Hematopoietic multipotent progenitor cell treated with erythropoietin and hydrocortisone succinate and interleukin-3 and kit ligand, for 15 days (in vitro differentiated cells): ENCODE measurements at places on chromosomes 6 and 20.

DNA sequence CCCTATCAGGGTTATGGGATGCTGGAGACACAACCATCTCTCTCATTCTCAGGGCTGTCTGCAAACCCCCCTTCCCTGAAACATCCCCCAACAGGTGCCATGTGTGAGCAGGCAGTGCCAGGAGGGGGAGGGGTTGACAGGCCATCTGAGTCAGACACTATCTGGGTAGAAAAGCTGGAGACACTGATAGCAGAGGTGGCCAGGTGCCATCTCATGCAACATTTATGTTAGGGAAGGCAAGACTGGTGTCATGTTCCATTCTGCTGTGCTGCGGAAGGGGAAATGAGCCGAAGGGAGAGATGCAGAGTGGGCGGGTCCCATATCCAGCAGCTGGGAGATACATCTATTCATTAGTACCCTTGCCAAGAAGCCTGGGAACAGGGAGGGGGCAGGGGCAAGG, 3.5 kb downstream of the LHFPL5 start:
- DNase-seq: no peak

- DNase-seq: no peak
Observed at GRCh38 chr6:158150701-158151100, 17.4 kb downstream of the SERAC1 start.

DNA sequence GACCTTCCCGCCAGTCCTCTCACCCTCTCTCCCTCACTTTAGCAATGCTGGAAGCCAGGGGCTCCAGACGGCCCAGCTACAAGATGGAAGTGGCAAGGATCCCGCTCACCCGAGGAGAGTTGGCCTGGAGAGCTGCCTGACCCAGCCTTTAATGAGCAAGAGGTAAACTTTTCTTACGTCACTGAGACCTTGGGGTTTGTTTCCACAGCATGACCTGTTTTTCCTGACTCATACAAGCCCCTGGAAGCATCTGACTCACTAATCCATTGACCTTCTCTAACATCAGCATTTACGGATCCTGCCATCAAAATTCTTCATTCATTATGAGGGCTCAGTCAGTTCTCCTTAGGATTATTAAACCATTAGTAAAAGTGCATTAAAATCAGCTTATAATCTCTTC, 120.4 kb downstream of the MYLK4 start:
- DNase-seq: no peak

DNA sequence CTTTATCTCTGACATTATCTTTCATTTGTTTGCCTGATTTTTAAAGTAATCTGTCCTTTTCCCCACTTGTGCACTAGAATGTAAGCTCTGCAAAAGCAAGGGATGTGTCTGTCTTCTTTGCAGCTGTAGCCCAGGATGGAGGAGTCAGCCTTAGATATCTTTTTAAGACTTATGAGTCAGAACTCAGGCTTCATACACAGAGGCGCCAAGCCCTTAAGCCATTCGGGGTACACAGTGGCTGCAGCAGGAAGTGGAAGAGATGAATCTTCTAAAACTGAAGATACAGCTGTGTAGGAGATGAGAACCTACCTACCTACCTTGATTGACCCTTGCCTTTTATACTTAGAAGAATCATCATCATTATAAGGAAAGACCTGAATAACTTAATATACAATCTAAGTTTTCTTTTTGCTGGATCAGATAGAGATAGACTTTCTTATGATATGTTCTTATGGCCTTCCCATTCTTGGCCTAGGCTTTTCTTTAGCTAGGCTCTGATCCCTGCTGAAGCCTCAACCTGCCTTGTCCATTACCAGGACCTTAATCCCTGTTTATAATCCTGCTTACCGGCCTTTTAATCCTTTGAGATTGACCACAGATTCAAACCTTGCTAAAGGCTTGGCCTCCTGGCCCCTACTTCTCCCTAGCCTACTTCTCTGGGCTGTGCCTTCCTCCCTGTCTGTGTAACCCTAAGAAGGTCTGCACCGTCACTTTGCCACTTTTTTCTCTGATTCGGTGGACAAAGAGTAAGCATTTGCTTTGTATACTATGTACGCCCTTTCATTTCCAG, 304.5 kb downstream of the PRL start:
- no peak for DNase-seq

DNA sequence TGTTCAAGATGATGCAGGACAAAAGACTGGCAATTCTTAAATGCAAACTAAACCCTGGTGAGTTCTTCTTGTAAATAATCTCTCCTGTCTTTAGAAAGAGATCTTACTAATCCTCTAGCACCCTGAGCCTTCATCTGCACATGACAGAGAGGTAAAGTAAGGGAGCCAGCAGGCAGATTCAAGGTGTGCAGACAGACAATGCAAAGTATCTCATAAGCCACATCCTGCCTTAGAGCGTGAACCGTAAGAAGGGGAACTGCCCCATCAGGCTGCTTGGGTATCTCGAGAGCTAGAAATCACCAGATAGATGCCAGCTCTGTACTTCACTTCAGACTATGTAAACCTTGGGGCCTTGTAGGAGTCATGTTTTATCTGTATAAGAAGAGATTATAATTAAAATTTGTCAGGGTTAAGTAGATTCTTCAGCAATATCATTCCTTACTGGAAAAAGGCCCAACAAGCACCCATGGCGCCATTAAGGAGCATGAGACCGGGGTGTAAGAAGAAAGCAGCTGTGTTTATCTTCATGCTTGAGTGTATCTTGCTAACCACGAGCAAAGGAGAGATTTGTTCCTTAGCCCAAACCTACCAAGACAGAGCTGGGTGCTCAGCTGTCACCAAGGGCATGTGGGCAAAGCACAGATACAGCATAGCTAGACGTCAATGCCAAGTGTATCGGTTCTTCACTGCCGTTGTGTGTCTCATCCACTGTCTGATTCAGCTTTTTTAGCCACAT, 24.4 kb downstream of the CNR1 start:
- no peak for DNase-seq

GRCh38 chr6:137510923-137511322, 16.7 kb upstream of the OLIG3 start:
- DNase-seq: no peak

DNA sequence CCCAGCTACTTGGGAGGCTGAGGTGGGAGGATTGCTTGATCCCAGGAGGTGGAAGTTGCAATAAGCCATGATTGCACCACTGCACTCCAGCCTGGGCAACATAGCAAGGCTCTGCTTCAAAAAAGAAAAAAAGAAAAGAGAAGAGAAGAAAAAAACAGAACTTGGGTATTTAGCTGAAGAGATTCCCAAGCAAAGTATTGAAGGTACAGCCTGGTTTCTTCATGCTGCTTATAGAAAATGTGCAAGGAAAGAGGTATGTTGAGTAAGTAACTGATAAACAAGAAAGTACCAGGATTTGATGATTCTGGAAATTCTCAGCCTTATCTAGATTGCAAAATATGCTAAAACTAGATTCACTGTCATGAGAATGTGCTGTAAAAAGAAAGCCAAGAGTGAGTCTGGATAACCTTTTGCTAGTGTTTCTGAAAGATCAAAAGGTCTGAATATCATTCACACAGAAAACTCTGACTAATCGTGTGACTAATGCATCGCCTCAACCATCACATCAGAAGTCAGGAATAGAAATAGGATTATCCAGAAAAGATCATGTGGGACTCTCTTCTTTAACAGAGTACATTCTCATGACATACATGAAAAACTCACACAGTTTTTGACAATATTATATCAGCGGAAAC, 32.4 kb upstream of the NOP56 start:
- no peak for DNase-seq

DNA sequence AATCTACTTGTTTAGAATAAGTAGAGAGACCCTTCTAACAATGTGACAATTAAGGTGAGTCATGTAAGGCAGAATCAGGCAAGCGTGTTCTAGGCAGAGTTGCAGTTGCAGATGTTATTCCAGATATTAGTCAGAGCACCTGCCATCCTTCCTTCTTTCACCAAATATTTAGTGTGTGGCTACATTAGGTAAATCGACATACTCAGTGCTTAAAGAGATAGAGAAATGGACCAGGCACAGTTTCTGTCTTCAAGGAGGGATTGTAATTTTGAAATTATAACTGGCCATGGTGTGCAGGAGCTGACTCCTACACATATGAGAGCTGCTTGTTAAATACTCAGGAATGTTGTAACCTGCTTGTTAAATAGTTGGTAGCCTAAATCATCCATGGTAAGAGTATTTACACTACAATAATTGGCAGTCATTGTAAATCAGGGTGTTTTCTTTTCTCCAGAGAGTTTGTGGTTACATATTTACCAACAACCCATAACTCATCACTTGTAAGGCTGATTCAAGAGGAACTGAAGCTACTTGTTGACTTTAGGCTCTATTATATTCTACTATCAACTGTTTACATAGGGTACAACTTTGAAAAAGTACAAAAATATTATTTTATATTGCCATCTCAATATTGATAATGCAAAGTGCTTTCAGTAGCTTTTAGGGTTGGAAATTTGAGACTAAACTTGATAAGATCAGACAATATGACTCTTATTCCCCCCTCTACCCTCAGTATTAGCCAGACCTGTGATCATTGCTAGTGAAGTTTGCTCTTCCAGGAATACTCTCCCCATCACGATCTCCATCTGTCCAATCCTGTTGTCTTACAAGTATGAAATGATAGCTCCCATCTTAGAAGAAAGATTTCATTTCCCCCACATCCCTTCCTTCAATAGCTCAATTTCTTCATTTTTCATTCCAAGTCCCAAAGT, 607.1 kb downstream of the COL12A1 start:
- no peak for DNase-seq

- no peak for DNase-seq
Observed at GRCh38 chr20:22579119-22579427, 5.3 kb downstream of the FOXA2 start.

DNA sequence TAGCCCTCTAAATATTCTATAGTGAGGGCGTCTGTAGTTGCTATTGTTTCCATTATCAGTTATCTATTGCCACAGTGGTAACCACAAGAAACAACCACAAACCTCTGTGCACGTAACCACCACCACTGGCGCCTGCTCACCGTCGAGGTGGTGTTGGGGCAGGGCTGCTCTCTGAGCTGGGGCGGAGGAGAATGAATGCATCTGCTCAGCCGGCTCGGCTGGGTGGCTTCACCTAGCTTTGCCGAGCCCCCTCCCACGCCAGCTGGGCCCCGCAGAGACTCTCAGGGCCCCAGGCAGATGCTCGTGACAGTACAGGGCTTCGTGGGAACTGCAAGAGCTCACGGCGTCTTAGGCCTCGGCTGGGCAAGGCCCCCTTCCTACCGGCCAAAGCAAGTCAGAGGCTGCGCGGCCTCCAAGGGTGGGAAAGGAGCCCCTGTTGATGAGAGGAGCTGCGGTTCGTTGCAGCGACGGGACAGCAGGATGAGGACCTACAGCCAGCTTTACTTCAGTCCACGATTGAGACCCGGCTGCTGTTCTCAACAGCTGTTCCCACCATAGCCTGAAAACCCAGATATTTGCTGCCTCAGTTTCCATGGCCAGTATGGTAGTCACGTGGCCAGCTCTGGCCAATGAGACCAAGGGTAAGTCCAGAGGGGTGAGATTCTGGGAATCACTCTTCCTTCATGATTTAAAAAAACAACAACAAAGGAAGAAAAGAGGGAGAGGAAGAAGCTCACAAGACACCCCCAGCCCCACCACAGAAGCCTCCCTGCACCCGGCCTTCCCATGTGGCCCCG, 120.2 kb upstream of the AFDN start:
- no peak for DNase-seq

DNA sequence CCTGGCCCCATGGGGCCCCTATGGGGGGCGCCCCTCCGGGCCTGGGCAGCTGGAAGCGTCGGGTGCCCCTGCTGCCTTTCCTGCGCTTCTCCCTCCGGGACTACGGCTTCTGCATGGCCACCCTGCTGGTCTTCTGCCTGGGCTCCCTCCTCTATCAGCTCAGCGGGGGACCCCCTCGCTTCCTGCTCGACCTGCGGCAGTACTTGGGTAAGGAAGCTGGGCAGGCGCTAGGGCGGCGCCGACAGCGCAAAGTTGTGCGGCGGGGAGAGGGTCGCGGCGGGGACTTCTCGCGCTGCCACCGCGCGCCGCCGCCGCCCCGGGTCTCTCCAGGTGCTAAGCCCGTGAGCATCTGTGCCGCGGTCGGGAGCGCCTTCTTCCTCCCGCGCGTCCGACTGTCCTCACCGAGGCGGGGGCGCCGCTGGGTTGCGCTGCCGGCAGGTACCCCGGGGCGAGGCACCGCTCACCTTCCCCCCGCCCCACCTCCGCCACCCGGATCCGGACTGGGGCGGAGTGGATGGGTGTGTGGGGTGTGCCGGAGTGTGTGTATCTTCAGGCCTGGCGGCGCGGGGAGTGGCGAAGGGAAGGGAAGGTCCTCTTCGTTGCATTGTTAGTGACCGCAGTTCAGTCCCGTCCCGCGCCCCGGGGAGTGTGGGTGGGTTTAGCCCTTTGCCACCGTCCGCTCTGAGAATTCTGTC, 788 bp downstream of the UST start:
- no peak for DNase-seq

- peak; percentile 72 for DNase-seq
Observed at GRCh38 chr6:25138233-25138933, 140.8 kb upstream of the CARMIL1 start.

GRCh38 chr6:44630125-44631028, 242.9 kb downstream of the CDC5L start:
- no peak for DNase-seq

DNA sequence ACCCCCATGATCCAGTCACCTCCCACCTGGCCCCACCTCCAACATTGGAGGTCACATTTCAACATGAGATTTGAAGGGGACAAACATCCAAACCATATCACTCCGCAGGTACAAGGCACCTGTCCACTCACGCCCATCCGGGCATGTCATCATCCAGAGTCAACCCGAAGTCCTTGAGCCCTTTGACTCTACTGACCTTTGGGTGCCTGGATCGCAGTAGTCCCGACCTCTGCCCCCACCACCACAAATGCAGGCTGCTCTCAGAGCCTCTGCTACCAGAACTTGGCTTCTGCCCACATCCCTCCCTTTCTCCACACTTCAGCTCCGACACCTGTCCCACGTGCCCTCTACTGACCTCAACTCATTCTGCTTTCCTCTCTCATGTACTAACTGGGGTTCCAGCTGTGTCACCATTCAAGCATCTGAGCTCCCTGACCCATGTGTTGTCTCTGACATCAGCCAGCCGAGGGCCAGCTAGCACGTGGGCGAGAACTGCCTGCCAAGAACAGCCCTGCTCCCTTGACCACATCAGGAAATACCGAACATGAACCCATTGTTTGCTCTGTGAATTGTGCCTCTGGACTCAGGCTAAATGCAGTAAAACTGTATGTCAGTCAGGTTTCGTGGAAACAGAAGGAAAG, 498.3 kb upstream of the SULF2 start:
- no peak for DNase-seq

- no peak for DNase-seq
Observed at GRCh38 chr6:29332676-29333075, 31.2 kb downstream of the OR14J1 start.
